Bronchial smooth muscle cell (primary cell): ENCODE measurements at places on chromosomes 2 and 18. TPM values are rescaled to one million over a fixed set of nuclear protein-coding genes. Genes with fewer than 3 reads are reported as not detected.

Gene CD8B2
- total RNA-seq = not detected in 2 replicates

Gene ST8SIA3
- under 0.01 TPM in 1 of 2 replicates, not detected in the other for total RNA-seq

Gene IL1R2
- 0.09 and 0.79 TPM in 2 replicates for total RNA-seq

Gene PJVK
- 3.3 and 3.4 TPM in 2 replicates for total RNA-seq

Gene C2orf78
- total RNA-seq = not detected in 2 replicates

Gene CENPA
- 0.26 and 1.6 TPM in 2 replicates for total RNA-seq

Gene SFT2D3
- total RNA-seq = 2.0 and 3.9 TPM in 2 replicates
